ENCODE measurements at places on chromosomes 2 and 18.

DNA sequence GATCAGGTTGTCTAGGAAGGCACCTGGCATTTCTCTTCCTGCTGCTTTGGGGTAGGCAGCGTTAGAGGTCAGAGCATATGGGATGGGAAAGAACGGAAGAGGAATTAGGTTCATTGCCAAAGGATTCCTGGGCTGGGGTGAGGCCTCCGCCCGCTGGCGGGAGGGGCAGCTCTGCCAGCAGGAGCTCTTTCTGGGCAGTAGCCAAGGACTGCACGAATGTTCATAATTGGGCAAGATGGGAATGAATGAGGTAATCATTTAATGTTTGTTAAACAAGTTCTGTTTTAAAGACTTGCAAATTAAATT is 253.9 kb downstream of the AGAP1 start:
- no peak for DNase-seq

DNA sequence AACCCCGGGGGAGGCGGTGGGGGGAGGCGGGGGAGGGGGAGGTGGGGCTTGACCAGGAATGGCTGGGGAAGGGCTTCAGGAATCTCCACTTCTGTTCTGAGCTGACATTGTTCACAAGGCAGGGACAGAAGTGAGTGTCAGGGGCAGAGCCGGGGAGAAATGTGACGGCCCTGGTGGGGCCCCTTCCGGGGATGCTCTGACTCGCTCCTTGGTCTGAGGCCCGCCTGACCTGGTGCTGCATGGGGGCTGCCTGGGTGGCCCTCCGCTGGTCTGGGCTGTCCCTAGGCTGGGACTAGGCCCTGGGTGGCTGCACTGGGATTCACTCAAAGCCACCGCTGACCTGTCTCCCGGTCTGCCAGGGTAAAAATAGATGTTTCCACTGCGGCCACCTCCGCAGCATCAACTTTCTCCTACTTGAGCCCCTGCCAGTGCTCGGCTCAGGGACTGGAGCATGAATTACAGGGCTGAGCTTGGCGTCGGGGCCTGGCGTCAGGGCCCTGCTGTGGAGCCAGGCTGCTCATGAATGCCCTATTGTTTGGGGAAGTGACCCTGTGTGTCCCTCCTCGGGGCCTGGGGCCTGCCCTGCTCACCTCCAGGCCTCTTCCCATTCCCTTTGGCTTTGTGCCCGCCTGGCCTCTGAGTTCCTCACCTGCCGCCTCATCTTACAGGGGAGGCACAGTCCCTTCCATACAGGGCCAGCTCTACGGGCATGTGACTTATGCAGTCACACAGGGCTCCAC is 247.5 kb downstream of the DYSF start:
- peak; percentile 74 for DNase-seq

DNA sequence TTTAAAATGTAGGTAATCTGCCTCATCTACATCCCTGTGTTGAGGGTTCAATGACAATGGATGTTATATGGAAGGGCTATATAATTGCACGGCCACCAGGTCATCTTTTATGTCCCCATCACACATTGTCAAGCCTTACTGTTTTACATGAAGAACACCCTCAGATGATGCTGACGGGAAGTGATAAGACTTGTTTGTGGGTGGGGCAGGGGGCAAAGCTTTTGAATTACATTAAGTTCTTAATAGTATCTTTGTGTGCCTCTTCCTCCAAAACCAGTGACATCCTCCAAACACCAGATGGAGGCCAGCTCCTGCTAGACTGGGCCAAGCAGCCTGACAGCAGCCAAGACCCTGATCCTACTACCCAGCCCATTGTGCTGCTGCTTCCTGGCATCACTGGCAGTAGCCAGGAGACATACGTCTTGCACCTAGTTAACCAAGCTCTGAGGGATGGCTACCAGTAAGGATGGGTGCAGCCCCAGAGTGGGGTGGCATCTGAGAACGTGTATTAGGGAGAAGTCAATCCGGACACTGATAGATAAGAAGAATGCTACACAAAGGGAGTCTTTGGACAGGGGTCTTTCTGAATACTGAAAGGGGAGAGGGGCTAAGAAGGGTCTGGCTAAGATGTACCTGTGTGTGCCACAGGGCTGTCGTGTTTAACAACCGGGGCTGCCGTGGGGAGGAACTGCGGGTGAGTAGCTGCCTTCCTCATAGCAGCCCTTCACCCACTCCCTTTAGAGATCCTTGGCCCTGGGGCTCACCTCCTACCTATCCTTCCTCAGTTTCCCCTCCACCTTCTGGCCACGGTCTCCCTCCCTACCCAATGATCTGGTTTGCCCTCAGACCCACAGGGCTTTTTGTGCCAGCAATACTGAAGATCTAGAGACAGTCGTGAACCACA is 5.3 kb downstream of the ABHD1 start:
- DNase-seq: no peak

- no peak for DNase-seq
Observed at GRCh38 chr2:167287212-167287611, 398.9 kb downstream of the XIRP2 start.

DNA sequence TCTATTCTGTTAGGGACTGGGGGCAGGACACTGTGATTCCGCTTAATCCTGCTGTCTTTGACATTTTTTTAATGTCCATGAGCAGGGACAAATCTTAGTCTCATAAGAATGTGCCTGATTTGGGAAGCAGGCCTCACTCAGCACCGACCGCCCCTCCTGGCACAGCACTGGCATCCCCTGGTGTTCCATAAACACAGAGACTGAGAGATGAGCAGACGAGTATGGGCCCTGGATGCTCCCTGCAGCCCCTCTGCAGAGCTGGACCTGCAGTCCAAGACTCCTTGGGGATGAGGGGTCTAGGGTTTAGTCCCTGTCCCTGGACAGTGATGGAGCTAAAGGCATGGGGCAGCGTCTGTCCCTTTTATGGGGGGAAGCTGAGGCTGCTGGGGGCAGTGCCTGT is 81.6 kb downstream of the NDUFA10 start:
- no peak for DNase-seq

DNA sequence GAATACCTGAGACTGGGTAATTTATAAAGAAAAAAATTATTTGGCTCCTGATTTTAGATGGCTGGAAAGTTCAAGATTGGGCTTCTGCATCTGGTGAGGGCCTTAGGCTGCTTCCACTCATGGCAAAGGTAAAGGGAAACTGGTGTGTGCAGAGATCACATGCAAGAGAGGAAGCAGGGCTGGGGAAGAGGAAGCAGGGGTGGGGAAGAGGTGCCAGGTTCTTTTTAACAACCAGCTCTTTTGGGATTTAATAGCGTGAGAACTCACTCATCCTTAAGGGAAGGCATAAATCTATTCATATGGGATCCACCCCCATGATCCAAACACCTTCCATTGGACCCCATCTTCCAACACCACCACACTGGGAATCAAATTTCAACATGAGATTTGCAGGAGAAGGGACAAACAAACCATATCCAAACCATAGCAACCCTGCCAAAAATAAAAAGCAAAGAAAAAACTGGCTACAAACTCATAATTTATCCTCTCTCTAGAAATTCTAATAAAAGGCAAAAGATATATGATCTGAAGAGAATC is 30.4 kb downstream of the PRKRA start:
- no peak for DNase-seq

DNA sequence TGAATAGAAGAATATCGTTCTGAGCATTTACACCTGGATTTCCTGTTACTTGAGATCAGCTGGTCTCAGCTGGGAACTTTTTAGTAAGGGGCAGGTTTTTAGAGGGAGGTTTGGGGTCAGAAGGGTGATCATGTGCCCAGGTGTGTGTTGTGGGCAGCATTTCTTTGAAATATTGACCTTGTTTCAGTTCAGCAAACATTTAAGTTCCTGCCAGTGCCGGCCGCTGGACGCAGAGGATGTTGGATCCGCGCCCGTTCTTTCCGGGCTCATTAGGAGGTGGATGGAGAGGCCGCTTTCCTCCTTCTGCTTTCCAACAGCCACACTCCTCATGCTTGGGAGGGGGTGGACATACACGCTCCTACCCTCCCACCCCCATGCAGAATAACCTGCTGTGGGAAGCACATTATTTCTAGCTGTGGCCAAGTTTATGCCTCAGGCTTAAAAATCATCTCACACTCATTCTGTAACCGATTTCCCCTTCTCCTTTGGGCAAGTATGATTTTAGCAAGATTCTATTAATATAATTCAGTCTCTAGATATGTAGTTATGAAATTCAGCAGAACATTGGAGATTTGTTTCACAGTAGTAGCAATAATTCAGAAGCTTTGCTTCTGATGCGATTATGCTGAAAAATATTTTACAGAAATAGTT is 131.4 kb downstream of the ZNF236 start:
- DNase-seq: no peak

DNA sequence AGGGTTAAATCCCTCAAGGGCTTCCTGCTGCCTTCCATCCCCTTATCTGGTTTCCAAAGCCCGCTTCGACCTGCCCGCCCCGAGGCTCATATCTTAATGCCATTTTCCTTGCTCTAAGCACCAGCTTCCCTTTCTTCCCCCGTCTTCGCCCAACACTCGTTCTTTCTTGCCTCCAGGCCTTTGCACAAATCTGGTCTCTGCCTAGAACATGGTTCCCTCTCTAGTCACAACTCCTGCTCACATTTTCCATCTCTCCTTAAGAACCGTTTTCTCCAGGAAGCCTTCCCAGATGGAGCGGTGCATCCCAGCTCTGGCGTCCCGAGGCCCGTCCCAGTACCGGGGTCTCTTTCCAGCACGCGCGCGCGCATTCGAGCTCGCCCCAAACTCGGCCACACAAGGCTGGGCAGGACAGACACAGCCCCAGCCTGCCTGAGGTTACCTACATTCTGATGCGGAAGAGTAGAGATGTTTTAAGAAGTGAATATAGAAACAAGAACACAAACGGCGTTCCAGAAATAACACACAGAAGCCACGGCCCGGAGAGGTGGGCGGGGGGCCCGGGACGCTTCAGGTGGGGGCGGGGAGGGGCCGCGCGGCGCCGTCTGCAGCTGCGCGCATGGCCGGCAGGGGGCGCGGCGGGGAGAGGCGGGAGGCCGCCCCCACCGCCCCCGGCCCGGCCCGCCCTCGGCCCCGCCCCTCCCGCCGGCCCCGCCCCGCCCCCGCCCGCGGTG is at the start of gene DGKD:
Gene DGKD, plus strand, starts transcription at position 726 of the 731 bp plus-strand sequence. CDS start 25 bp downstream, outside the sequence.
- DNase-seq: peak; percentile 85

- no peak for DNase-seq
Observed at GRCh38 chr2:9248363-9248762, 41.8 kb downstream of the ASAP2 start.

DNA sequence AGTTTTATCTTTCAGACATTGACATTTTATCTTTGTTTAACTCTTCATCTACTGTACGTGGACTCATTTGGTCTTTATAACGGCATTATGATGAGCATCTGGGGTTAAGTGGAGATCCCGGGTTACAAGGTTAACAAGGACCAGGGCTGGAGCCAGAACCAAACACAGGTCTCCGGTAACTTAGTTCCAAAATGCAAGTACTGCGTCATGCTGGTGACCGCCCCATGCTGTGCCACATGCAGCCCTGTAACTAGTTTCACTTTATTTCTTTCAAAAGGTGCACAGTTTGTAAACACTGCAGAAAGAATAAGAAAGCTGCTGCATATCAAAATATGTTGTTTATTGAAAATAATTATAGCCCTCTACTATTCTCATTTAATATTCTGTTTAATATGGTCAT is 3.1 kb downstream of the SLC5A7 start:
- DNase-seq: no peak

- DNase-seq: no peak
Observed at GRCh38 chr2:105248316-105249070, 7.0 kb downstream of the GPR45 start.

DNA sequence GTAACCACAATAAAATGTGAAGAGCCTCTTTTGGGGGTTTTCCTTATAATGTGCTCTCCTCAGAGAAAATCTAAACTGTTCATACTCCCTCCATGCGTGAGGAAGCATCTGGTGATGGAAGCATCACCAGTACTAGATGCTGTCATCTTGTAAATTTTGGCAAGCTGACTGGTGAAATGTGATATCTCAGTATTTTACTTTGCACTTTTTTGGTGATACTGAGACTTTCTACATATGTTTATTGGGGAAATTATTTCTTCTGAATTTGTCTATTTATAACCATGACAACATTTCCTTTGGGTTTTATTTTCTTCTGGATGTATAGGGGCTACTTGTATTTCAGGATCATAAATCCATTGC is 95.9 kb upstream of the DLGAP1 start:
- no peak for DNase-seq

- no peak for DNase-seq
Observed at GRCh38 chr2:17538022-17538843, 2.3 kb upstream of the VSNL1 start.

- DNase-seq: no peak
Observed at GRCh38 chr2:36741188-36741837, 44.8 kb downstream of the VIT start.

DNA sequence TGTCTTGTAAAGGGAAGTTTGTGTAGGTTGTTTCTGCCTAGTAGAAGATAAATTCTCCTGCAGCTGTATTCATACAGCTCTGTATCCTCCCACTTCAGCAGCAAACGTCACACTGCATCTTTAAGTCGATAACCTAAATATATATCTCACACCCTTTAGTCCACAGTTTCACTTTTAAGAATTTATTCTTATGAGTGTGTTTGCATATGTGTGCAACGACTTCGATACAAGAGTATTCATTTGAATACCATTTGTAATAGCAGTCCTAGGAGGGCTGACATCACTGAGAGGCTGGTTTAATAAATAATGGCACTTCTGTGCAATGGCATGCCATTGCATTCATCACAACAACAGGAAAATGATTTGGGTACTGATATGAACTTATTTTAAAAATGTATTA is 63.8 kb upstream of the MSH6 start:
- DNase-seq: no peak

DNA sequence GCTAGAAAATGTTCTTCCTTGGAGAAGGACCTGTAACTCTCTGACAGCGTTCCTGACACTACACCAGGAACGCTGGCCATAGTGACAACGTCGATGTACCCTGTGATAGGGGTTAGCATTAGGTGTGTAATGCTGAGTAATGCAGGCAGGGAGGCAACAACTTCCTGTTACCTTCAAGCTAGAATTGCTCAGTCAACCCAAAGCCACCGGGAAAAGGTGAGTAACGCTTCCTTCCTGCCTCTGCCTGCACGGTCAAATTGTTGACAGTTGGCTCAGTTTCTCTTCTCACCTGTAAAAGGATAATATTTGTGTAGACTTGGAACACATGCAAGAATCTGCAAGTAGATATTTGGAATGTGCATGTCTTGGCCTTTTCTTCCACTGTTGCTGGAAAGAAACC is 12.7 kb downstream of the FAM110C start:
- no peak for DNase-seq

- DNase-seq: no peak
Observed at GRCh38 chr2:144683107-144683753, 163.3 kb upstream of the ZEB2 start.

- no peak for DNase-seq
Observed at GRCh38 chr2:74927621-74928020, 30.8 kb upstream of the POLE4 start.

- no peak for DNase-seq
Observed at GRCh38 chr18:38322206-38322605, 756.6 kb upstream of the CELF4 start.

GRCh38 chr18:68733707-68734106 is 18.8 kb upstream of the TMX3 start:
- no peak for DNase-seq

- DNase-seq: no peak
Observed at GRCh38 chr18:8869696-8870095, 164.3 kb downstream of the MTCL1 start.

- DNase-seq: no peak
Observed at GRCh38 chr2:37149626-37150322, 7.0 kb downstream of the EIF2AK2 start.

- no peak for DNase-seq
Observed at GRCh38 chr2:220744861-220745260, 827.2 kb downstream of the EPHA4 start.

All from retina (tissue), 1 donor.